ENCODE measurements at places on chromosomes 11 and 22.

GRCh38 chr22:41447435-41448188 is 1.0 kb upstream of the TOB2 start:
- peak; percentile 71 for DNase-seq

DNA sequence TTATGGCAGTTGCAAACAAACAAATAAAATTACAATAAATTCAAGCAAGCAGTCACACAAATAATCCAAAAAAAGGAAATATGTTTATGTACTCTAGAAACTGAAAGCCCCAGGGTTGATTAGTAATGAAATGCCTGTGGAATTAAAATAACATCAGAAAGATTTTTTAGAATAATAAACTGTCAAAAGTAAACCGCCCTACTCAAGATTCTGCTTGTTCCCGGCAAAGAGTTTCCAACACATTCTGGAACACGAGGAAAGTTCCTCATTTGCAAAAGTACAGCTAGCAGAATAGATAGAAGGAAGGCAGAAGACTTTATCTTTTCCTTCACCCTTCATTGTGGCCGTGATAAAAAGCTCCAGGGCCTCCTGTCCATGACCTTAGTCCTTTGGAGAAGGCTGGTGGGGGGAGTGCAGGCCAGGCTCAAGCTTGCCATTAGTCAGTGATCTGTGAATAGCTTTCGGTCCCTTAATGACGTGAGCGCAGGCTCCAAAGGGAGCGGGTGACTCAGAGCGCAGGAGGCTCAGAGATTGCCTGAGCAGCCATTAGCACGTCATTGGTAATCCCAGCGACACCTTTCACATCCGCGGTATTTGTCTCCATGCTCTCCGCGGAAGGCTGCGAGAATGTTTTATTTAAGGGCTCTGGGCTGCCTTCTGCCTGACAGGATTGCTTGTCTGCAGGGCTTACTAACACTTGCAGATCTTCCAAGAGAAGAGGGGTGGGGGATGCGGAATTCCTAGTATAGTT is 458.3 kb downstream of the METTL15 start:
- no peak for DNase-seq

DNA sequence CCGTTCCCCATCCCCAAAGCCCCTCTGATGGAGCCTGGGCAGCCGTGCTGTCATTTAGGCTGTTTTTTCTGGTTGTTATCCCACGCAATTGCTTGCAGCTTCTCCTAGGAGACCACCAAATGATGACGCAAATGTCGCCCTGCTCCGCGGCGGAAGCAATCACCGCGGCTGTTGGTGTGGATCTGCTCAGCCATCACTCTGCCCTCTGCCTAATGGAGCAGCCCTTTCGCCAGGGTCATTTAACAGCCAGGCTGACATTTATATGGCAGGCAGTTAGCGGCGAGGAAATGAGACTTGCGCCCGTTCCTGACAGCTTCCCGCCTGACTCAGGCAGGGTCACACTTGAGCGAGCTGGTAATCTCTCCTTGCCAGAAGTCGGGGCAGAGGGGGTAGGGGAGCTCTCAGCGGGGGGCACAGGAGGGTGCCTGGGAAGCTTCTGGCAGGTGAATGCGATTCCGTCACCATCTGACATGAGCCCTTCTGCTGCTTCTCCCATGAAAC is 97.9 kb upstream of the RTL6 start:
- no peak for DNase-seq

- no peak for DNase-seq
Measured at GRCh38 chr22:32708830-32709229, 92.7 kb upstream of the TIMP3 start.

- DNase-seq = no peak
Measured at GRCh38 chr11:36824349-36824748, 226.3 kb upstream of the RAG2 start.

DNA sequence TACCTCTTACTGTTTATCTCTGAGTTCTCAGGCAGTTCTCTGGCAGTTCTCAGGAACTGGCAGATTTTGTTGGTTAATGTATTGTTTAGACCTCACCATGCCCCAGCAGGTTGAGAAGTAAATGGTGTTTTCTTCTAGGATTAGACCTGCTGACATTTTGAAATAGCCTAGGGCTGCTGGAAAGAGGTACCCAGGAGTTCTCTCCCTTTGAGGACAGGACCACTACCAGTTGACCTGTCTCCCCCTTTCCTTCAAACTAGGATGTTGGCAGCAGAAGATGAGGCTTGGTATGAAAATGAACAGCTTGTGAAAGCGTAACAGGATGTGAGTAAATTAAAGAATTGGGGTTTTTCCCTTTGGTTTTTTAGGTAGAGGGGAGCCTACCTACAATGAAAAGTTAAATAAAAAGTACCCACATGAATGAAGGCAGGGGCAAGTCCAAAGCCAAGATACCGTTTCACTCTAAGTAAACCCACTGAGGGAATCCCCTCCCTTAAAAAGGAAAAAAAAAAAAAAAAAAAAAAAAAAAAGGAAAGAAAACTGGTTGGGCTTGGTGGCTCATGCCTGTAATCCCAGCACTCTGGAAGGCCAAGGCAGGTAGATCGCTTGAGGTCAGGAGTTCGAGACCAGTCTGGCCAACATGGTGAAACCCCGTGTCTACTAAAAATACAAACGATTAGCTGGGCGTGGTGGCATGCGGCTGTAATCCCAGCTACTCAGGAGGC is 96.2 kb downstream of the PDHX start:
- DNase-seq = no peak

GRCh38 chr11:86403458-86403857 is 28.8 kb downstream of the CCDC81 start:
- DNase-seq = no peak

DNA sequence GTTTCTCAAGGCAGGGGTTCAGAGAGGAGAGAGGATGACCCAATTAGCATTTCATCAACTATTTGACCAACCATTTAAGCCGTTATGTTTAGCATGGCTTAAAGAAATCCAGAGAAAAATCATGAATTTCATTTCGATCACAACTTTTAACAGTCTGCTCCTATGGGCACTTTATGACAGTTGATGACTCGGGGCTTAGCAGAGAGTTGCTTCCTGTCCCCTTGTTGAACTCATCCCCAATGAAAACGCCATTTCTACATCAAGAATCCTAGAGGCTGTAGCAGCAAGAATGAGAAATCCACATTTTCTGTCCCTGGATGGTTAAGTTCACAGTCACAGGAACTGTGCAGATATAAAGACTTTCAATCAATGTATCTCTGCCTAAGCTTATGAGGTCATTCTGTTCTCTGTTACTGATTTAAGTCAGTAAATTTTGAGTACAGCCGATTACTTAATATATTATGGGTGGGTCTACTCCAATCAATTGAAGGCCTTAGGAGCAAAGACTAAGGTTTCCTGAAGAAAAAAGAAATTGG is 81.1 kb downstream of the BDNF start:
- no peak for DNase-seq

DNA sequence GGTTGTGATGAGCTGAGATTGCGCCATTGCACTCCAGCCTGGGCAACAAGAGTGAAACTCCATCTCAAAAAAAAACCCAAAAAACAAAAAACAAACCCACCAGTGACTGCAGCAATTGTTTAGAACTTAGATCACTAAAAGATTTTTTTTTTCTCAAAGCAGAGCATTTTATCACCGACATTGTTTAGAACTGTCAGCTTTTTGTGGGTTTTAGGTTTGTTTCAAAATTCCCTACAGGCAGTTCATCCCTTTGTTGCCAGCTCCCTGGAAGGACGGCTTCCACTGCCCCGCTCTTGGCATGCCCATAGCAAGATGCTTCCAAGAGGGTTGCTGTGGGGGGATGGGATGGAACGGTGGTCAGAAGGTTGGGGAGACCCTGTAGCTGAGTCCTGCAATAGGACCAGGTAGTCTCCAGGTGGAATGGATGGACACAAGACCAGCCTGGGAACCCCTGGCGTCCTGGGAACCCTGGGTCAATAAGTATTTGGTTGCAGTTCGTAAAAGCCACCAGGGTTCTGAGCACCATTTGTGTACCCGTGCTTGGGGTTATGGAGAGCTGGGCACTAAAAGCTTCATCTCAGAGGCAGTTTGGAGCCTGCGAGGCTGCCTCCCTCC is 46.7 kb downstream of the TSPAN18 start:
- DNase-seq = no peak

DNA sequence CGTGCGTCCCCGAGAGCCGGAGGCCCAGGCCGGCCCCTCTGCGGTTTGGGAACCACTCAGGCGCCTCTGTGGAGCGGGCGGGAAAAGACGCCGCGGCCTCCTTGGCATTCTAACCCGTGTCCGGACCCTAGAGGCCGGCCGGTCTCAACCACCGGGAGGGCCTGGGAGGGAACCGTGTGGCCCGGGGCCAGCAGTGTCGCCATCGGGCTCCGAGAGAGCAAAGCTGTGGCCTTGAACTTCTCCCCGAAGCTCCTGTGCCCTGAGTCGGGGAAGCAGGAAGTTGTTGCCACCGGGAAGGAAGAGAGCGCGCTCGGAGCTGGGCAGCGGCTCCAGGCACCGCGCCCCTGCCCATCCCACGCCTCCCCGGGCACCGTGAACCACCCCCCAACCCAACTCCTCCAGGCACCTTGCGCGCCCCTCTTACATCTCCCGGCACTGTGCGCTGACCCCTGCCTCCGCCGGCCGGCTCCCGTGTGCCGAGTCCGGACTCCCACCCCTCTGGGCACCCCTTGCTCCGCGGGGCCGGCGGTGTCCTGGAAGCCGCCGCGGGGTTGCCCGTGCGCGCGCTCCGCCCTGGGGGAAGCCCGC is 80.0 kb upstream of the PPARA start:
- DNase-seq = no peak

GRCh38 chr11:76669901-76670484 is 554 bp downstream of the LRRC32 start:
- no peak for DNase-seq

DNA sequence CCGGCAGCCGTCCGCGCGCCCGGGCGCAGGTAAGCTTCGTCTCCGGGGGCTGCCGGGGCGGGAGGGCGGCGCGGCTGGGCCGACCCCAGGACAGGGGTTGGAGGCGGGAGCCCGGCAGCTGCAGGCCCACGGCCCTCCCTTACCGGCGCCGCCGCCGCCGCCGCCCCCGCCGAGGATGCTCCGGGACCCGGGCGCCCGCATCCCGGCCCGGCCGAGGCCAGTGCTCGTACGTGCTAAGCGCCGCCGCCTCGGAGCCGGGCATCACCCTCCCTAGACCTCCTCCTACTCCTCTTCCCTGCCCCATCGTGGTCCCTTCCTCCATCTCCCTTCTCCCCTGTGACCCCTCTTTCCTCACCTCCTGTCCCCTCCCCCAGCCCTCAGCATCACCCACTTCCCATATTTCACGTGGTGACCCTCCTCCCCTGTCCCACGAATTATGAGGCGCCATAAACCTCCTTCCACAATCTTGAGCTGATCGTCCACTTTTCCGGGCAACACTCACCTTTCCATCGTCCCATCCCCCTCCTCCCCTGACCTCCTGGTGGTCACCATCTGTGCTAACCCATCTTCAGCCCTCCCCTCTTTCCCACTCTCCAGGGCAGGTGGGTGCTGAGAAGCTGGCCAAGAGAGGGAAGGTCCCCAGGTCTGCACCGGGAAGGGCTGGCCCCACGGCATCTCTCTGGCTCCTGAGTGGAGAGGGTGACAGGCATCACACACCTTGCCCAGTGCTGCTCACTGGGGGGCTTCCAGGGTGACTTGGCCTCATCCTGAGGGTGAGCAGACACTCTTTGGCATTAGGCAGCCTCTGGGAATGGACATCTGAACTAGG is 612 bp downstream of the ASPHD2 start:
- DNase-seq = no peak

DNA sequence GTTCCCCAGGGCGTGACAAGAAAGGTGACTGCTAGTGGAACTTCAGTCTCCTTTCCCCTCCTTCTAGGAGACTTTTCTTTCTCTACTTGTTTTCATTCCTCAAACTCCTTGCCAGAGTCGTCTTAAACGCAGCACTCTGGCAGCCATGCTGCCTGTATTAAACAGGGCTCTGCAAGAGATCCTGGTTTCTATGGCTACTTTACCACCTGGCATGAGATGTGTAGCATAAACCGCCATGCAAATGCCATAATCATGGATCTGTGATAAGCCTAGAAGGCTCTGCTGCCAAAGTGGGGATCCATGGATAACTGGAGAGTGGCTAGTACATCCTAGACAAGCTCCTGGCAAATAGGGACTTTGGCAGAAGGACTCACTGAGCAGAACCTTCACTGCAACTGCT is 321.1 kb downstream of the CADM1 start:
- no peak for DNase-seq

DNA sequence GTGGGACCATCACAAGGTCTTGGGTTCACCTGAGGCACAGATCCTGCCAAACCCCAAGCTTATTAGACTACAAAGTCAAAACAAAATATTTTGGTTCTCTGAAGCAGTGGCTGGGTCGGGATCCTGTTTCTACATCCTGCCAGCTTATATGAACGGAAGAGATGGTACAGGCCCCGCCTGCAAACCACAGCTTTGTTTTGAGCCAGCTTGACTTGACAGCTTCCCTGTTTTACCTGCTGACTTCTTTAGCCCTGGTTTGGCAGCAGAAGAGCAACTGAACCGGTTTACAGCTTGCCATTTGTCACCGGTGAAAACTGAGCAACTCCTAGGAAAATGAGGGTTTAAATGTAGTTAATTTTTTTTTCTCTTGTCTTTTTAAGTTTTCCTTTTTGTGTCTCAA is 11.4 kb downstream of the PACS1 start:
- DNase-seq = peak; percentile 12

GRCh38 chr11:76162336-76163288 is 43.7 kb downstream of the WNT11 start:
- DNase-seq = no peak

DNA sequence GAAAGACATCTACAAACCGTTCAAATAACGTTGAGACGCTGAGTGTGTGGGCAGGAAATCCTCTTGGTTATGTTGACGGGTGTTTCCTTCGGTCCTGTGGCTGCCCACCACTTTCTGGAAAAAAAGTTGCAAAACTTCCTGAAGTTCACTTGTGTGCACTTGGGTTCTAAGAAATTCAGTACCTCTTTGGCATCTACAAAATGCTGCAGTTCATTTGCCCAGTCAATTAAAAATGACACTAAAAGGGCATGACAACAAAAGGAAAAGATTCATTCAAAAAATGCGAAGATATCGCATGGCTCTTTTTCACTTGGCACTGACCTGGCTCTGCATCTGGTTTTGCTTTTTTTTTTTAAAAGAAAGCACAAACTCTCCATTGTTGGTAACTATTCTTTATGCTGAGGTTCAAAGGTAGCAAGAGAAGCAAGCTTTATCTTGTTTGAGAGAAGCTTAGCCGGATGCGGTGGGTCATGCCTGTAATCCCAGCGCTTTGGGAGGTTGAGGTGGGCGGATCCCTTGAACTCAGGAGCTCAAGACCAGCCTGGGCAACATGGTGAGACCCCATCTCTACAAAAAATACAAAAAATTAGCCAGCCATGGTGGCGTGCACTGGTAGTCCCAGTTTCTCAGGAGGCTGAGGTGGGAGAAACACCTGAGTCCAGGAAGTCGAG is 10.6 kb upstream of the XBP1 start:
- no peak for DNase-seq
